ELF-1 (cell line): ENCODE measurements at places on chromosomes 6 and 20.

- DNase-seq: peak; percentile 76
Observed at GRCh38 chr6:35489995-35490791, 6.7 kb downstream of the TEAD3 start.

GRCh38 chr6:96075826-96076225 is 60.1 kb downstream of the FUT9 start:
- no peak for DNase-seq

DNA sequence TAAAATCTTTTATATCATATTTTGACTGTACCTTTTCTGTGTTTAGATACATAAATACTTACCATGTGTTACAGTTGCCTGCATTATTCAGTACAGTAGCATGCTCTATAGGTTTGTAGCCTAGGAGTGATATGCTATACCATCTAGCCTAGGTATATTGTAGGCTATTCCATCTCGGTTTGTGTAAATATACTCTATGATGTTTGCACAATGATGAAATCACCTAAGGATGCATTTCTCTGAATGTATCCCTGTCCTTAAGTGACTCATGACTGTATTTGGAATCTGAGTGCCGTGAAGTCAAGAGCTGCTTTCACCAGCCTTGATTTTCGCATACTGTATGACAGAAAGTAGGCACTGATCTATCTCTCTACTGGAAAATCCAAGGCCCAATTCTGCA is 129.9 kb downstream of the UTRN start:
- no peak for DNase-seq

DNA sequence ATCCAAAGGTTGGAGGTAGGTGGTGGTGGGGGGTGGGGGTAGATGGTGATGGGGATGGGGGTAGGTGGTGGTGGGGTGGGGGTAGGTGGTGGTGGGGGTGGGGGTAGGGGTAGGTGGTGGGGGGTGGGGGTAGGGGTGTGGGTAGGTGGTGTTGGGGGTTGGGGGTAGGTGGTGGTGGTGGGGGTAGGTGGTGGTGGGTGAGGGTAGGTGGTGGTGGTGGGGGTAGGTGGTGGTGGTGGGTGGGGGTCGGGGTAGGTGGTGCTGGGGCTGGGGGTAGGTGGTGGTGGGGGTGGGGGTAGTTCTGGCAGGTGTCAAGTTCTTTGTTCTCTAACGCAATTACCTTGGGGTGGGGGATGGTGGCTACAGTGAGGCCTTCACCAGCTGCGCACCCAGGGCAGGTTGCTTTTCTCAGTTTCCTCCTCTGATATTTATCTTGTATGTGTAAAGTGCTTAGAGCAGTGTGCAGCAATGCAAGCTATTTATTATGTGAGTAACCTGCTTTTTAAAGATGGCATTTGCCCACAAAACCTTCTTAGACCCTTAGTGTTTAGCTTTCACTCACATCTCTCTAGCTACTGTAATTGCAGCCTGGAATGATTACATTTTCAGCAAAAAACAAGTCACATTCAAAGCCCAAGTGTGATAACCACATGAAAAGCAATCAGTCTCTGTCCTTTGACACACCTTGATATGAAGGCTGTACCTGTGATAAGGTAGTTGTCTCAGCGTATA is 8.2 kb upstream of the CCDC167 start:
- no peak for DNase-seq

GRCh38 chr6:7085911-7086310 is 21.9 kb upstream of the RREB1 start:
- peak; percentile 39 for DNase-seq

GRCh38 chr6:71043902-71044301 is 87.0 kb upstream of the B3GAT2 start:
- peak; percentile 18 for DNase-seq

GRCh38 chr6:45474376-45474775 is 96.6 kb upstream of the SUPT3H start:
- DNase-seq: no peak

- DNase-seq: no peak
Observed at GRCh38 chr6:71045296-71045695, 88.4 kb upstream of the B3GAT2 start.

DNA sequence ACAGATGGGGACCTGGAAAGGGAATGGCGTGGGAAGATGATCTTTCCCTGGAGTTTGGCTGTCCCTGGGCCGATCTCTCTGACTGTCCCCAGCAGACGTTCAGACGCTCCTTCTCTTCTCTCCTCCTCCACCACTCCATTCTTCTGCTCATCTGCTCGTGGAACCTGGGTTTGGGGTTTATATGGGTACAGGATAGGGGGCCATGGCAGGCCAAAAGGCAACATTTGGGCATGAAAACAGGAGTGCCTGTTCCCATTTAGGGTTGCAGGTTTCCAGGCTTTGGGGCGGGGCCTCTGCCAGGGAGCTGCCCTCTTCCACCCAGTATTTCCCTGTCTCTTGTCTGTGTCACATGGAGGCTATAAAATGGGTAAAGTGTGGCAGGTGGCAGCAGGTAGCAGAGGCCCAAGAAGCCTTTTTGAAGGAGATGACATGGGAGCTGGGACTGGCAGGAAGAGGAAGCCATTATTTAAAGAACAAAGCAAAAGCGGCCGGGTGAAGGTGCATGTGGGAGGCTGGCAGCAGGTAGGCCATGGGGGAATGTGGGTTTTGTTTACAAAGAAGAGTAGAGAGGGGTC is 203.7 kb downstream of the BMP7 start:
- DNase-seq: no peak

- no peak for DNase-seq
Observed at GRCh38 chr20:12644461-12644860, 364.3 kb upstream of the SPTLC3 start.

DNA sequence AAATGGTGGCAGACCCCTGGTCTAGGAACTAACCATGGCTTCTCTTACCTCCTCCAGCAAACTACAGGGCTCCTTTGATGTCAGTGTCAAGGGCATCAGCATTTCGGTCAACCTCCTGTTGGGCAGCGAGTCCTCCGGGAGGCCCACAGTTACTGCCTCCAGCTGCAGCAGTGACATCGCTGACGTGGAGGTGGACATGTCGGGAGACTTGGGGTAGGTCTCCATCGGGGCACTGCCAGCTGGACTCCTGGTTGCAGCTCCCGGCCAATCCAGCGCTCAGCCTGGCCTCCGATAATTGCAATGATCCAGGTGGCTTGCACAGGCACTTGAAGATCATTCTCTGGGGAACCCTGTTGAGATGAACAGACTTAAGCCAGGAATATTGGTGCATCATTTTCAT is 7.9 kb downstream of the LBP start:
- DNase-seq: no peak

GRCh38 chr6:15320693-15321092 is 74.8 kb downstream of the JARID2 start:
- DNase-seq: no peak

GRCh38 chr6:2209226-2209809 is 36.1 kb downstream of the GMDS start:
- peak; percentile 63 for DNase-seq

DNA sequence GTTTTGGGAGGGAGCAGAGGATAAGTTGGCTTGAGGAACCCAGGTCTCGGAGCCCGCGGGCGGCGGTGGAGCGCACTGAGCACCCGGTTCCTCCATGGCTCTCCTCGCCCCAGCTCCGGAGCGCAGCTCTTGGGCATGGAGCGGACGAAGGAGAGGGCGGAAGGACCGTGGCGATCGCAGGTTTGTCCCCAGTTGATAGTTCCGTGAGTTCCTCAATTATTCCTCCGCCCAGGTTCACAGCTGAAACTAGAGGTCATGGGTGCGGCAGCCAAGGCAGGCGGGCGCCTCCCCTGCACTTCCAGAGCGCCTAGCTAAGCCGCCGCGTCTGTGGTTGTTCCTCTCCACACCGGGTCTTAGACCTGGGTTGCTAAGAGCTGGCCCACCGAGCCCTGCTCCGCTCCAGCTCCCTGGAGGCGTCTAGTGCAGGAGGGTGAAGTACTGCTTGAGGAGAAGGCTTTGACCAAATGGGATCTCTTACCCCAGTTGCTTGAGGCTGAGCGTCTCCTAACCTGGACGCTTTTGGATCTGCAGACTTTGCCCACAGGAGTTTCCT is at the start of gene HTR1B:
Gene HTR1B, minus strand, starts transcription at position 184 of the 553 bp plus-strand sequence. Its CDS starts 88 bp downstream, at position 96.
- DNase-seq: peak; percentile 53

DNA sequence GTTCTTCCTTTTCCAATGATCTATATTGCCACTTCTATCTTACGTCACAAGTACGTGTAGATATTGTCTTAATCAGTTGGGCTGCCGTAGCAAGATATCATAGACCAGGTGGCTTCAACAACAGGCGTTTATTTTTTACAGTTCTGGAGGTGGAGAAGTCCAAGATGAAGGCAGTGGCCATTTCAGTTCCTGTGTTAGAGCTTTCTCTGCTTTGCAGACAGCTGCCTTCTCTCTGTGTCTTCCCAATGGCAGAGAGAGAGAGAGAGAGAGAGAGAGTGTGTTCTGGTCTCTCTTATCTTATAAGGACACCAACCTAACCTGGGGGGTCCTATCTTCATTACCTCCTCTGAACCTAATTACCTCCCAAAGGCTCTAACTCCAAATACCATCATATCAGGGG is 8.3 kb downstream of the HSF2 start:
- no peak for DNase-seq

GRCh38 chr6:168192195-168192900 is 113.3 kb upstream of the FRMD1 start:
- DNase-seq: no peak

- DNase-seq: peak; percentile 35
Observed at GRCh38 chr6:82953871-82954270, 111.8 kb downstream of the UBE3D start.

GRCh38 chr6:29597184-29597583 is 12.3 kb downstream of the OR2H2 start:
- no peak for DNase-seq

- no peak for DNase-seq
Observed at GRCh38 chr6:168133687-168134559, 54.9 kb upstream of the FRMD1 start.

DNA sequence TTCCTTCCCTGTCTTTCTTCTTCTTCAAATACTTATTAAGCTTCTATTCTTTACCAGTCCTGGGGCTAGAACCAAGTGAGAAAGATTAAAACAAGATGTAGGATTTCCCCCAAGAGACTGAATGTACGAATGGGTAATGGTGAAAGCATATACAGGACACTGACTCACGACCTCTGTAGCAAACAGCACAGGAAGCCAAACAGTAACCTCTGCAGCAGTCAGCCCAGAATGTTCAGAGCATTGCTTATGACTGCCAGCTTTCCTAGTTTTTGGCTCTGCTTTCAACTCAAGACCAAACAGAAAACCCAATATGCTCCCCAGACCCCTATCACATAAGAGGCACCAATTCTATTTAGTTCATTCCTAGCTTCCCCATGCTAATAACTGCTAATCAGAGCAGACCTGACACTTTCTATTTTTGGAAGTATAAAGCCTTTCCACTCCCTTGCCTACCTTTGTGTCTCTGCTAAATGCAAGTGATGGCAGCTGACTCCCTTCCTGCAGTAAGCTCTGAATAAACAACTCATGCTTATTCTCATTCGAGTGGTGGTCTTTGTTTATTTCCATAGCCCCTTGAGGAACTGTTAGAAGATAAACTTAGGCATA is 690.6 kb downstream of the EPM2A start:
- no peak for DNase-seq

- peak; percentile 59 for DNase-seq
Observed at GRCh38 chr6:89007209-89008000, 44.0 kb upstream of the RNGTT start.

- no peak for DNase-seq
Observed at GRCh38 chr6:88866856-88867255, 96.6 kb downstream of the RNGTT start.

DNA sequence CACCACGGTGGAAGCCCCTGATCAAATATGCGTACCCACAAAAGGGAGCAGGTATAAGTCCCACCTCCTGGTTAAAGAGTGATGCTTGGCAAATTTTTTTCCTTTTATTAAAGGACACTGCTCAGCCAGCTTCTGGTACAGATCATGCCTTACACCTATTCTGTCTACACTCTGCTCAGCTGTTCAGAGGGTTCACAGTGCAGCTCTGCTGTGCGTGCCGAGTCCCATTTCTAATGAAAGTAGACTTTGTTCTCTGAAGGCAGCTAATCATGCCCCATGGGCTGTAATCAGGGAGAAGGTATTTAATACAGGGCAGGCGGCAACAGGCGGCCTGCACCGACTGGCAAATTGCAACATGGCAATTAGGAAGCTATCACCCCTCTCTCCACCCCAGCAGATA is 16.3 kb downstream of the LRRC73 start:
- DNase-seq: no peak

GRCh38 chr6:44782892-44783291 is 395.4 kb downstream of the CDC5L start:
- no peak for DNase-seq

DNA sequence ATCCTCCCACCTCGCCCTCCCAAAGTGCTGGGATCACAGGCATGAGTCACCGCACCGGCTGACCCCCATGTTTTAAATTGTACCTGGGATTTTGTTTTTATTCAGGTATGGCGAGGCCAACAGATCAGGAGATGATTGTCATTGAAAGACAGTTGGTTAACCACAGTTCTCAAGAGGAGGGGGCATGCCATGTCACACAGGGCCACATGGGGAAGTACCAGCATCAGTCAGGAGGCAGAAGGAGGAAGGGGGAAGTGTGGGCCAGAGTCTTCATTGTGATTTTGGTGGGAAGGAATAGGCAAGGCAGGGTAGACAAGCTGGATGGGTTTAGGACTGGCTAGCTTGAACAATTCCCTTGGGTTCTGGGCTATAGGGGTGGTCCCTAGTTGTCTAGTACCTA is 9.9 kb upstream of the MMP9 start:
- no peak for DNase-seq

GRCh38 chr6:124069230-124069950 is 265.7 kb downstream of the NKAIN2 start:
- no peak for DNase-seq

DNA sequence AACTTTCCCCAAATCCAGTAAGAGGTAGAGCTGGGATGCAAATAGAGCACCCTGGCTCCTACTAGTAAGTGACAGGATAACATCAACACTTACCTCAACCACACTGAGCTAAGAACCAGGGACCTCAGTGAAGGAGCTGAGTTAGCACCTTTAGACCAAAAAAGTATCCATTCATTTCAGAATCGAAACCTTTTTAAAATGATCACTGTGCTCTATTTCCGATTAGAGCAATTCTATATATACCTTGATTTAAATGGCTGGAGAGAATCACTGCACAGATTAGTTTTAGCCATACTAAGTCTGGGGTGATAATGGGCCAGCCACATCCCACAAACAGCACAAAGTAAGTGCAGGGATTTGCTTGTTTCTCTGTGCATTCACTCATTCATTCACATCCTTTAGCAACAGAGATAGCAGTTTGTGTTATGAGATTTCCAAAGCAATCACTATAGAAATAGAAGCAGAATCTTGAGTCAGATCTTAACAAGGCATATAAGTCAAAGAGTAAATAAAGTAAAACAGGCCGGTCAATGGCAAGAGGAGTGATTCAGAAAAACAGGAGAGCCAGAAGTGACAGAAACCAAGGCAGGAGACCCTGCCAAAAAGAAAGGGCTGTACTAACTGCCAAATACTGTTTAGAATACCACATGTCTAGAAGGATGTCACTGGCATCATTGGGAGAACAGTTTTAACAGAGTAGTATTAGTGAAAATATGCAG is 136.3 kb downstream of the KIF13A start:
- no peak for DNase-seq

- no peak for DNase-seq
Observed at GRCh38 chr20:49858076-49858585, 45.5 kb downstream of the SLC9A8 start.
